ENCODE measurements at places on chromosomes 5 and 9.

GRCh38 chr5:129902816-129903215 is 1.4 kb upstream of the CHSY3 start:
- no peak for DNase-seq

DNA sequence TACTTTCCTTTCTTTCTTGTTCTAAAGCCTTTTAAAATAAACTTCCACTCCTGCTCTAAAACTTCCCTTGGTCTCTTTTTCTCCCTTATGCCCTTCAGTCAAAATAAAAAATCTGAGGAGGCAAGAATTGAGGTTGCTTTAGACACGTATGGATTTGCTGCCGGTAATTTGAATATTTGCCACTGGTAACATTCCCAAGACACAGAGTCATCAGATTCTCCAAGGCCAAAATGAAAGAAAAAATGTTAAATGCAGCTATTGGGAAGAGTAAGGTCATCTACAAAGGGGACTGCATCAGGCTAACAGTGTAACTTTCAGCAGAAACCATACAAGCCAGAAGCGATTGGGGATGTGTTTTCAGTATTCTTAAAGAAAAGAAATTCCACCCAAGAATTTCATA is 311.1 kb downstream of the CDH18 start:
- DNase-seq: no peak

DNA sequence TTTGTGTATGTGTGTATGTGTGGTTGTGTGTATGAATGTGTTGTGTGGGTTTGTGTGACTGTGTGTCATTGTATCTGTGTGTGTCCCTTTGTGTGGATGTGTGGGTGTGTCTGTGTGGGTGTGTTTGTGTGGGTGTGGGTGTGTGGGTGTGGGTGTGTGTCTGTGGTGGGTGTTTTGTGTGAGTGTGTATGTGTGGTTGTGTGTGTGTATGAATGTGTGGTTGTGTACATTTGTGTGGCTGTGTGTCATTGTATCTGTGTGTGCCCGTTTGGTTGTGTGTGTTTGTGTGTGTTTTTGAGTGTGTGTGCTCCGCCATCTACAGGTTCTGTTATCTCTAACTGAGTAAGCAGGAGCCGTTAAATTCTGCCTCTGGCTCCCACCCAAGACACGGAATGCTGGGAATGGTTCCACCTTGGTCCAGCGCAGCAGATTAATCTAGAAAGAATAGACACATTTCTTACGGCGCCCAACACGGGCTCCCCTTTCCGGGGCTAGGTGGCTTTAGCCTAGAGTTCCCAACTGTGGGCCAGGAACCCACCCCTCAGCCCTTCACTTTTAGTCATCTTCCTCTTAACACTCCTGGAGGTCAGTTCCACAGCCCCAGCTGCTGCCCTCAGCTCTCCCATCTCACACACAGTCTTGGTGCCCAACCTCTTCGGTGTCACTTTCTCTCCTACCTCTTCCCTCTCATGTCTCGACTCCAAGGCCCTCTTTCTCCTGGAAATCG is 197.1 kb downstream of the TTLL11 start:
- DNase-seq: no peak

GRCh38 chr9:98117984-98118639 is 910 bp downstream of the TRIM14 start:
- peak; percentile 53 for DNase-seq

DNA sequence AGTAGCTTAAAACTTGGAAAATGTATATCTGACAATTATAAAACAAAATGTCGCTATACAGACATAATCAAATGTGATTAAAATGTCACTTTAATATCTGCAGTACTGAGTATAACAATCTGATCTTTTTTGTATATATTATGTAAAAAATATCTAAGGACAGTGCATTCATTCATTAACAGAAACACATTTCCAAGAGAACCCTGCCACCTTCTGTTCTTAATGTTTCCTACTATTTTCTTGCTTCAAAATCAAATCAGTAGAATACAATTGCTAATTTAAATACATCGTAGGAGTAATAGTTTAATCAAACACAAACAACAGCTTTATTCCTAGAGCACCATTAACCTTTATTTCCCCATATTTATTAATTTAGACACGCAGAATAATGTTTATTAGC is 142.6 kb upstream of the ST8SIA4 start:
- DNase-seq: no peak

DNA sequence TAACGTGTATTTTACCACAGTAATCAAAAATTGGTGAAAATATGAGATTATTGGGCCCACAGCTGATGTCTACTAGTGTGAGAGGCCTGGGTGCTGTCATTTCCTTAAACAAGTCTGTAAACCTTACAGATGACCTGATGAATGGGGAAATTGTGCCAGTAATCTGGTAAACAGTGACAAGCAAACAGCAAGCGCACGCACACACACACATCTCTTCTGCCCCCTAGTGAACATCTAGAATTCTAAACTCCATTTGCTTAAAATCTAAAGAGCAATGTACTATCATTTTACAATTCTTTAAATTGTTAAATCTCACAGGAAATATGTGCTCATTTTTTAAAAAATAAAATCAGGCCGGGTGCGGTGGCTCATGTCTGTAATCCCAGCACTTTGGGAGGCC is 7.5 kb upstream of the RAPGEF1 start:
- peak; percentile 35 for DNase-seq

GRCh38 chr5:157479166-157479565 is 19.2 kb downstream of the NIPAL4 start:
- no peak for DNase-seq

GRCh38 chr5:174794931-174795672 is 70.7 kb downstream of the MSX2 start:
- no peak for DNase-seq

DNA sequence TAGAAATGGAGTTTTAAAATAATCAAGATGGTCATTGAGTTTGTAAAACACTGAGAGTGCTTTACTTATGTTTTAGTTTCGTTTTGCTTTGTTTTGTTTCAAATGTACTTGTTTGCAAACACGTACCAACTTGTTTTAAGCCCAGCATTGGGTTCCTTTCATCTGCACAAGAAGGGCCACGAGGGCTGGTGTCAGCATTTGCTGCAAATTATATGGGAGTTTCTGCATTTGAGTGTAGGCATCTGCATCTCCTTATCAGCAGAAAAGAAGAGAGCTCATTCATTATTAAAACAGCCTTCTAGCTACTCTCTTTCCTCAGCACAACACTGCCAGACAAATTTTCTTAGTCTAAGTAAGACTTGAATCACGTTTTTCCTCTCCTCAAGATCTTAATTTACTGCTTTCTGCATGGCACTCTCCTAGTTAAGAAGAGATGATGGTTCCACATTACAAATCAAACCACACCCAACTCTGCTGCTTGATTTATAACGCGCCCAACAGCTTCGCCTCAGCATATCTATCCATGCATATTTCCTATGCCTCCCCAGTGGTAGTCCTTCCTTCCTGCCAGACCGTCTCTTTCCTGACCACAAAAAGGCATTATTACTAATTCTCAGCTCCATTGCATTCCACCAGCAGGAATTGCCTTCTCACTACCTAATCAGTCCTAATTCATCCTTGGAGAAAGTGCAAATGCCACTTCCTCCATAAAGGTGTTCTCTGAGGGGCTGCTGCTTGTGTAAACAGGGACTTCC is 95.2 kb upstream of the CAST start:
- no peak for DNase-seq

DNA sequence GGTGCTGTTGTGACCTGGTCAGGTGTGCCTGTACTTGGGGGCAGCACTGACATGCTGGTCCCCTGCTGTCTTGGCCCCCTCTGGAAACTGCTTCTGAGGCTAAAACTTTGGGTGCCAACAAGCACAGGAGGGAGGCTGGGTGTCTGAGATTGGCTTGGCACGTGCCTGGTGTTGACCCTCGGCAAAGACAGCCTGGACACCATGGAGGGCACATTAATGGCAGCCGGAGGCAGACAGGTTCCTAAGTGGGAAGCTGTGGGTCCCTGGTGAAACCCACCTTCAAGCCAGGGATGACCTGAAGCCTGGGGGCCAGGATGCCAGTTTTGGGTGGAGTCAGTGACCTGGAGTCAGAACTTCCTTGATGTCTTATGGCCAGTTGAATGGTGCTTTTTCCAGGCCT is 894.1 kb downstream of the PTPRD start:
- no peak for DNase-seq

DNA sequence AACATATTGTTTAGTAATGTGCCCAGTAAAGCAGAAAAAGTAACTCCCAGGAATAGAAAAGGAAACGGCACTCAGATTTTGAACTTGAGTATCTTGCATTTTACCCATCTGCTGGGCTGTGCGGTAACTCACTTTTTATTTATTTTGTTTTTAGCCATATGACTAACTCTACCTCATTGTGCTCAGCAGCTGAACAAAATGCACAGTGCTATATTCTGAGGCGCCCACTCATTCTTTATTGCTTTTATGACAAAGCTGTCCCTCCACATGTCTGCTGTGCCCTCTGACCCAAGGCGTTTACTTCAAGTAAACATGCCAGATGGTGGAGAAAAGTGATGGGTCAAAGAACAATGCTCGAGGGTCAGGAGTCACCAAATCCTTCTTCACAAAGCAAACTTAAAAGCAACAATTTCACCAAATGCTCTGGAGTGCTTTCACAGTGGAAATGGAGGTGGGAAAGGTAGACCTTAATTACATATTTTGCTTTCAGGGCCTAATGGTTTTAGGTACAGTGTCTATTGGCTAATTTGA is 215.2 kb upstream of the ELAVL2 start:
- no peak for DNase-seq

GRCh38 chr5:96433066-96433447 is at the start of gene PCSK1:
TSS of gene PCSK1 (minus strand) at chr5:96433248. CDS start at chr5:96433042, 206 bp downstream.
- DNase-seq: no peak

- peak; percentile 18 for DNase-seq
These were observed 1115.5 kb downstream of the TAF11L14 start for GRCh38 chr5:18749763-18750162.

GRCh38 chr5:167065794-167066193 is 1225.7 kb upstream of the WWC1 start:
- no peak for DNase-seq

GRCh38 chr5:73938280-73938937 is 312.4 kb downstream of the ARHGEF28 start:
- no peak for DNase-seq

GRCh38 chr9:28127101-28127500 is 553.8 kb upstream of the C9orf72 start:
- no peak for DNase-seq

GRCh38 chr9:138046641-138047301 is 169.2 kb downstream of the CACNA1B start:
- no peak for DNase-seq

- no peak for DNase-seq
These were observed 515.9 kb upstream of the CYLC2 start for GRCh38 chr9:102479191-102479590.

- no peak for DNase-seq
These were observed 56.7 kb upstream of the NXNL2 start for GRCh38 chr9:88478246-88478645.

GRCh38 chr5:2914022-2914661 is 162.7 kb upstream of the IRX2 start:
- DNase-seq: no peak

GRCh38 chr5:112636751-112637150 is 100.9 kb upstream of the APC start:
- DNase-seq: no peak

- DNase-seq: no peak
These were observed 27.3 kb upstream of the GRHPR start for GRCh38 chr9:37395229-37395628.

GRCh38 chr5:57317341-57317740 is 143.5 kb downstream of the GPBP1 start:
- no peak for DNase-seq

- no peak for DNase-seq
These were observed 360.6 kb upstream of the PRR16 start for GRCh38 chr5:120103495-120103894.

- DNase-seq: no peak
These were observed 26.4 kb downstream of the FOXD1 start for GRCh38 chr5:73422164-73422563.

- no peak for DNase-seq
These were observed 88.4 kb upstream of the RGS7BP start for GRCh38 chr5:64417390-64417789.

GRCh38 chr5:85337435-85337834 is 952.8 kb upstream of the EDIL3 start:
- no peak for DNase-seq

GRCh38 chr9:131417264-131418142 is 23.6 kb downstream of the PRRC2B start:
- DNase-seq: no peak

DNA sequence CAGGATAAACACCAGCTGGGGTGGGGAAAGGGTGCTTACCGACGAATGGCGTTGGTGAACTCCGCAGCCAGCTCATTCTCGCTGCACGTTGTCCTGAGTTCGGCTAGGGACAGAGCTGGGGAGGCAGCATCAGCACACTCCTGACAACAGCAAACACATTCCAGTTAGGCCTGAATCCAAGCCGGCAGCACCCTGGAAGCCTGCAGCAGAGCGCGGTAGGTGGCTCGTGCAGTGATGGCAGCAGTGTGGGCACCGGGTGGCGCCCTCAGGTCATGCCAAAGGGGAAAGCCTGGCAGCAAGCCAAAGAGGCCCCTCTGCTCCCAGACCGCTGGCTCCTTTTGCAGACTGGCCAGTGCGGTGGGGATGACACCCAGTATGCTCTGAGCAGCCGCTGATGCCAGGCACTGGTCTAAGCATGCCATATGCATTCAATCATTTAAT is 66.9 kb downstream of the DCP2 start:
- DNase-seq: peak; percentile 35

- DNase-seq: no peak
These were observed 119.1 kb downstream of the C9orf50 start for GRCh38 chr9:129501771-129502319.

- DNase-seq: no peak
These were observed 269.1 kb upstream of the ACTBL2 start for GRCh38 chr5:57751710-57752109.

- no peak for DNase-seq
These were observed 611.8 kb downstream of the TLE1 start for GRCh38 chr9:81077572-81077971.

GRCh38 chr5:80195837-80196400 is 59.9 kb downstream of the SERINC5 start:
- no peak for DNase-seq

GRCh38 chr9:135478829-135479468 is 633 bp upstream of the PPP1R26 start:
- DNase-seq: no peak

- DNase-seq: no peak
These were observed 8.2 kb downstream of the TOR2A start for GRCh38 chr9:127726871-127727270.

- no peak for DNase-seq
These were observed 245.6 kb downstream of the LURAP1L start for GRCh38 chr9:13020146-13021040.
